Activated CD4-positive, alpha-beta T cell treated with anti-CD3 and anti-CD28 coated beads for 36 hours (primary cell): ENCODE measurements at places on chromosomes 6 and 20.

GRCh38 chr6:24932832-24933231, 2.9 kb downstream of the RIPOR2 start:
- peak; percentile 49 for DNase-seq

DNA sequence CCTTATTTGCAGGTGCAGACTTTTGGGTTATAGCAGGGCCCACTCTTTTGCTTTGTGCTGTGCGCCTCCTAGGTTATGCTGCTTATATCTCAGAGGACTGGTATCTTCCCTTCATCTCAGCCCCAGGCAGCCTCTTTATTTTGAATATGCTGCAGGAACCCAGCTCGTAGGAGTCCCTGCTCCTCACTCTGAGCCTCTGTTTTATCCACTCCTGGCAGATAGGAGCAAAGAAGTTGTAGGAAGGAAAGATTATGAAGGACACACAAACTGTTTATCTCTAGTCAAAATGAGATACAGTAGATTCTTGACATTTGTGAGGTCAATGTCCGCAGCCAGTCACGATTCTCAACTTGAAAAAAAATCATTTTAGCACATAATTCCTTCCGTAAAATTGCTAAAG, 15.6 kb downstream of the L3MBTL3 start:
- DNase-seq: no peak

- no peak for DNase-seq
Observed at GRCh38 chr6:55643861-55644260, 64.9 kb upstream of the HMGCLL1 start.

DNA sequence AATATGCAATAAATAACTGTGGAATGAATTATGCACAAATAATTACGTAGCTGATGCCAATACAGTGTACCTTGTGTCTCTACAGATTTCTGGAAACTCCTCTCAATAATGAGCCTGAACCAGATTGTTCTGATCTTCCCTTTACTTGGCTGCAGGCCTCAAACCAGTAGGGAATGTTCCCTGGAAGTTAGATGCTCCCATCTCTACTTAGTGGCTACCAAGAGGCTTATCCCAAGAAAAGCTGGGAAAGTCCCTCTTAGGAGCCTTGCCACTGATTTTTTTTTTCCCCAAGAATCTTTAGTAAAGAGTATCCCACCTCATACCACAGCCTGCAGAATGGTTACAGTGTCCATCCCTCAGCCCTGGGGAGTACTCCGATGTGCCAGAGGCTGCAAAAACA, 702.1 kb downstream of the RFPL4B start:
- DNase-seq: no peak

GRCh38 chr6:135475292-135475886, 22.2 kb downstream of the AHI1 start:
- no peak for DNase-seq

DNA sequence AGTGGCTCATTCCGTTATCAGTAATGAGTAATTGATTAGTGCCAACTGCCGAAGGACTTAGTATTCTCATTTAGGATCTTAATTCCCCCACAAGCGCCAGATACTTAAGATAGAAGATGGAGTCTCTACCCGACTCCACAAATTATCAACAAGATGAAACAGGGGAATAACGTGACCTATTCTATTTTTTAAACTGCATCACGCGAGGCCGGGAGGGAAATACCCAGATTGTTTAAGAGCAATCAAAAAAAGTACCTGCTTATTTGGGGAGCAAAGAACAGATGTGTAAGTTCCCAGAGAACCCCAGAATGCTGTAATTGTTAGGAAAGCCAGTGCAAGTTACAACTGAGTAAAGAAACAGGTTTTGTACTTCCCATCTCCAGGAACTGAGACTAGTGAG, 1.1 kb upstream of the MAP3K5 start:
- DNase-seq: peak; percentile 44

- DNase-seq: no peak
Observed at GRCh38 chr6:443621-444159, 52.1 kb downstream of the IRF4 start.

GRCh38 chr6:11500008-11500407, 37.5 kb upstream of the TMEM170B start:
- no peak for DNase-seq

DNA sequence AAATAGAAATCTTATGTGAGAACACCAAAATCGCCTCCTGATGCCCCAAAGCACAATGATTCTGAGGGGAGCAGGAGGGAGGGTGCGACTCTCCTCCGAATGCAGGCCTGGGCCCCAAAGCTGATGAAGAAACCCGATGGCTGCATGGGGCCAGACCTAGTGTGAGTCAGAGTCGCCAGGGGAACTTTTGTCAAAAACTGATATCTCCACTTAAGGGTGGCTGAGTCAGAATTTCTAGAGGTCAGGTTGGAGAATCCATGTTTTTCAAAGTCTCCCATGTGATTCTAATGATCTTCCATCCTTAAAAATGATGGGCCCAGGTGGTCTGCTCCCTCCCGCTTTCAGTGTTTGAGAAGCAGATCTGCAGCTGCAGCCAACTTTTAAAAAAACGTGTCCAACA, 172.8 kb downstream of the BACH2 start:
- peak; percentile 75 for DNase-seq
